NCI-H1105 treated with DMSO at 0.1 percent for 48 hours (cell line): ENCODE measurements at places on chromosomes 2 and 18.
A peak's percentile ranks its signal among the peaks of the same experiment; 100 is the strongest.

GRCh38 chr2:180682871-180683270, 297.5 kb upstream of the UBE2E3 start:
- DNase-seq = no peak

DNA sequence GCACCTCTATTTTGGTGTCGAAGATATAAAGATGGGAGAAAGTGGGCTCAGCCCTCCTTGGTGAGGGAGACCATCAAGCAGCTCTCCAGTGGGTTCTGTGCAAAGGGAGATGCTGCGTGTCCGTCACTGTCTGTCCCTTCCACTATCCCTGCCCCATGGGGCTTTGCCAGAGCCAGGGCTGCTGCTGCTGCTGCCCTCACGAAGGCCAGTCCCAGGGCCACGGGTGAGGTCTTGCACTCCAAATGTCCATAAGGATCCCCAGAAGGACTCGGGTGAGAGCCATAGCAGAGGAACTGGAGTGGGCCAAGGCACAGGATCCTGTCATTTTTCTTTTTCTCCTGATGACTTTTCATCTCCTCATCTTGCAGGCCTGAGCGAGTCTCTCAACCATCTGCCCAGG, 3.7 kb upstream of the DIPK1C start:
- no peak for DNase-seq

- no peak for DNase-seq
These were observed 98.6 kb downstream of the MSH2 start for GRCh38 chr2:47501374-47502200.

DNA sequence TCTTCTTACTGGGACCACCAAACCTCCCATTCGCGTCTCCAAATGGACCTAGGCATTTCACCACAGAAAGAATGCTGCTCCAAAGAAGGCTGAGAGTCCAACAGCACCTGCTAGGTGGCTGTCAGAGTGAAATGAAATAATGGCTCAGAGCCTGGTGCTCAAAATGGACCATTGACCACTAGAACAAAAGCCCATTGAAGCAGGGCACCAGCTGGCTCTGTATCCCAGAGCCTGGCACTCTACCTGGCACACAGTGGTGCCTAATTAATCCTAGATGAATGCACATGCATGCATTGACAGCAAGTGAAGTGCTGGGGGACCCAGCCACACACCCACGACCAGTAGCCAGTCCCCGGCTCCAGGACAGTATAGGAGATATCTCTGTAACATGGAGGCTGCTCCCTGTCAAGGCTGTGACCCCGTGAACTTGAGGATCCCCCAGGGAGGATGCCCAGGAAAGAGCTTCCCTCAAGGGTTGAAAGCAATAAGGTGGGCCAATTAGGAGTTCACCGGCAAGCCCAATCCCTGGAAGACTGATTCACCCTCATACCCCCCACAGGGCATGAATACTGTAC, 261.3 kb downstream of the TNS1 start:
- DNase-seq = no peak

GRCh38 chr2:16284941-16285625, 344.7 kb downstream of the MYCN start:
- no peak for DNase-seq

DNA sequence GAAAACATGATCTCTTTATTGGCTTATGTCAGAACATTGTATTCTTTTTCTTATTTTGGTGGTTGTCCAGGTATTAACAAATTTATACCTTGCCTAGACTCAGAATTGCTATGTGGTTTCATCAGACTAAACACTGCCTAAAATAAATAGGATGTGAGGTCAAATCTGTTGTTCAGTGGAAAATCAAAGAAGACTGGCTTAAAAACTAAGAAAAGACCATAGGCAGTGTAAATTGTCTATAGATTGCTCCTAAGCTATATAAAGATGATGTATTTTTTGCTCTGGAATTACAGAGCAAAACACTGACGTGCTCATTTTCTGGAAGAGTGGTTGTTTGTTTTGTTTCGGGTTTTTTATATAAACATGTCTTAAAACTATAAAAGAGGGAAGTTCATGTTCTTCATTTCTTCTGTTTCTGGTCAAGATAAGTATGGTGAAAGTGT, 266.0 kb downstream of the ALPK2 start:
- DNase-seq = no peak

DNA sequence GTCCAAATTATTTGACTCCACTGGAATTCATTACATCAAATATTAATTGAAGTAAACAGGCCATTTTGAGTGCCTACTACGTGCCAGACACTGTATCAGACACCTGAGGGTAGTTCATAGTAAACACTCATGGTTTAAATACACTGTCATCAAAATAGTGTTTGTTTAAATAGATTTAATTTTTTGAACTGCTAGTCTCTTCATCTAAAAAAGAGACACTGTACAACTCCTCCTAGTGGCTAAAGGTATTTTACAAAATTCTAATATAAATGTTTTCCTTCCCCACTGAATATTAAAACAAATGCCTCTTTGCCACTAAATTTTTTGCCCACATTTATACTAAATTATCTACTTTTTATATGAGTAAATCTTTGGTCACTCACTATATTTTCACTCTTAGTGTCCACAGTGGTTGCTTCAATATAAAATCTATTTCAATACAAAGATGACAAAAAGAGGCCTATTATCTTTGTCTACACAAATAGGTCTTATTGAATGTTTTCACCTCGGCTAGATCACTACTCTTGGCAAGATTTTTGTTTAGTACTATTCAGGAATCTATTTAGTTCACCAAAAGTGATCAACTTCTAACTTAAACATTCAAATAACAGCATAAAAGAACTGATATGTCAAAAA, 122.1 kb downstream of the TMEM247 start:
- DNase-seq = no peak

- no peak for DNase-seq
These were observed 900.7 kb downstream of the SOCS6 start for GRCh38 chr18:71189581-71189980.

DNA sequence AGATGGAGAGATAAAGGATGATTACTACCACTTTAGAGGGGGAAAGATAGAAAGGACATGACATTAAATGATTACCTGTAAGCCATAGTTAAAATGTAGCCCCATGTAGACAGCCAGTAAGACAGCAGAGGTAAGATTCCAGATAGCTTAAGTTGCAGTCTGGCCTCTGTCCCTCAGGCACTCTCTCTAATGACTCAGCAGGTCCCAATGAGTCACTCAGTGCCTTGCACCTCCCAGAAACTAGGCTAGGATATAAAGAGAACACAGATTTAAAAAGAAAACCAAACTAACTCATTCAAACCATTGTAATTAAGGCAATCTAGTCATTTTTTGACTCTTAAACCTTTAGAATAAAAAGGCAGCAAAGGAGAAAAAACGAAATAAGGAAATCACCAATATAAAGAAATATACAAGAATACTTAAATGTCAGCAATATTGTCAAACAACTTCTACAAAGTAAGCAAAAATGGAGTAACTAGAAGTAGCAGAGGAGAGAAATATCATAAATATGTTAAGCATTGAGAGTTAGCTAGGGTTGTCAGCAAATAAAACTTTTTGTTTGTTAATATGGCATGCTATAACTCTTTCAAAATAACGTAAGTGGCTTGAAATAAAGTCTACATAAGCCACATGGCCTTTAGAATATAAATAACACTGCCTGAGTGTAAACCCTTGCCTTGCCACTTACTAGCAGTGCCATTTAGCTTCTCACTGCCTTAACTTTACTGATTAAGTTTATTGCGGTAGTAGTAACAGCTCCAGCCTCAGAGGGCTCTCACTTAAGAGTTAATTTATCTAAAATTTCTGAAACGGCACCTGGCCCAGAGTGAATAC, 48.5 kb downstream of the SOCS6 start:
- no peak for DNase-seq

DNA sequence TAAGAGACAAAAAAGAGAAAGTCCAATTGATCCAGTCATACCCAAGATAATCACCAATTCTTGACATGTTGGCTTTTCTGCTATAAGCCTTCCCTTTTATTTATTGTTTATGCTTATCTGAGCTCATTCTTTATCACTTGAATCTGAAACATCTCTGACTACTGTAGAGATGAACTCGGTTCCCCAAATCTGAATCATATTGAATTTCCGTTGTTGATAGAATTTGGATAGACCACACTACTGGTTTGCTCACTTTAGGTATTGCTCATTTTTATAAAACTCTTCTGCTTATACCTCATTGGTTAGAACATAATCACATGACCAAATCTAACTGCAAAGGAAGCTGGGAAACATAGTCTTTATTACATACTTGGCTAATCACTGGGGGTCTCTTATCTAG, 236.9 kb downstream of the TRIB2 start:
- no peak for DNase-seq

DNA sequence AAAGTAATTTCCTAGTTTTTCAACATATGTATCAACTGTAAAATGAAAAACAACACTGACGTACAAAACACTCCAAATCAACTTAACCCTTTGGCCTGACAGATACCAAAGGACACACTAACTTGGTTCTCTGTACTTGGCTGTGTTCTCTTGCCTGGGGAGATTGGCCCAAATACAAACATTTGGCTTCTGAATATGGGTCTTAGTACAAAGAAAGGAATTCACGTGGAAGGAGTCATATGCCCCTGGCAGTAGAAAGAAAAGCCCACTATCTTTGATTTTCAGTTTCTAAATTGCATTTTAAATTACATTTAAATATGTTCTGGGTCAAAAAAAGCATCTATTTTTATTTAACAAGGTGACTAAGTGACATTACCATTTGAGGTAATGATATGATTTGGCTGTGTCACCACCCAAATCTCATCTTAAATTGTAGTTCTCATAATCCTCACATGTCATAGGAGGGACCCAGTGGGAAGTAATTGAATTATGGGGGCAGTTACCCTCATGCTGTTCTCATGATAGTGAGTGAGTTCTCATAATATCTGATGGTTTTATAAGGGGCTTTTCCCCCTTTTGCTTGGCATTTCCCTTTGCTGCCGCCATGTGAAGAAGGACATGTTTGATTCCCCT, 153.6 kb upstream of the CCDC195 start:
- DNase-seq = no peak

DNA sequence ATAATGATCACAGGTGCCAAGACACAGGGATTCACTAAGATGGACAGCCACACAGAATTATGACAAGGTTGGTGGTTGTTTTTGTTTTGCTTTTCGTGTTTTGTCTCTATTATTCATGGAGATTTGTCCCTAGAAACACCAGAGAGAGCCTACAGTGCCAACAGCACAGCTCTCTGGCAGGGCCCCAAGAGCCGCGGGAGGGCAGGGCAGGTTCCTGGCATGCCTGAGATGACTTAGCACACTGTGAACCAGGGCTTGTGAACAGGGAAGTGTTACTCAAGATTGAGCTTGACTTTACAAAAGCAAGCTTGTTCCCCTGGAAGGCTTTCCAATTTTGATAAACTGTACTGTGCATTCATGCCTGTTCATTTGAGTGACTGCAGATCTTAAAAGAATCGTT, 437.4 kb upstream of the SALL3 start:
- DNase-seq = no peak

DNA sequence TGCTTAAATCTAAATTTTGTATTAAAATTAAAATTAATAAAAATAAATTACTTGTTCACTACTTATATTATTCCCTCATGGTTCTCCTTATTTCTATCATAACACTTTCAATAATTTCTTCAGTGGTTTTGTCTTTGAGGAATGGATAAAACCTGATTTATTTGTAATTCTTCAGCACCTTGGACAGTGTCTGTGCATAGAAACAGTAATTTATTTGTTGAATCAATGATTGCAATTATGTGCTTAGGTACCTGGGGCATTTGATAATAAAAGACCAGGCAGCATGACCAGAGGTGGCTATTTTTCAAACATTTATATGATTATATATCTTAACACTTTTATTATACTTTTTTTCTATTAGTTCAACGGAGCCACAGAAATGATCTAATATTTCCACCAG, 1062.7 kb downstream of the DSC3 start:
- no peak for DNase-seq

- DNase-seq = no peak
These were observed 119.9 kb upstream of the CAB39 start for GRCh38 chr2:230592775-230593174.

DNA sequence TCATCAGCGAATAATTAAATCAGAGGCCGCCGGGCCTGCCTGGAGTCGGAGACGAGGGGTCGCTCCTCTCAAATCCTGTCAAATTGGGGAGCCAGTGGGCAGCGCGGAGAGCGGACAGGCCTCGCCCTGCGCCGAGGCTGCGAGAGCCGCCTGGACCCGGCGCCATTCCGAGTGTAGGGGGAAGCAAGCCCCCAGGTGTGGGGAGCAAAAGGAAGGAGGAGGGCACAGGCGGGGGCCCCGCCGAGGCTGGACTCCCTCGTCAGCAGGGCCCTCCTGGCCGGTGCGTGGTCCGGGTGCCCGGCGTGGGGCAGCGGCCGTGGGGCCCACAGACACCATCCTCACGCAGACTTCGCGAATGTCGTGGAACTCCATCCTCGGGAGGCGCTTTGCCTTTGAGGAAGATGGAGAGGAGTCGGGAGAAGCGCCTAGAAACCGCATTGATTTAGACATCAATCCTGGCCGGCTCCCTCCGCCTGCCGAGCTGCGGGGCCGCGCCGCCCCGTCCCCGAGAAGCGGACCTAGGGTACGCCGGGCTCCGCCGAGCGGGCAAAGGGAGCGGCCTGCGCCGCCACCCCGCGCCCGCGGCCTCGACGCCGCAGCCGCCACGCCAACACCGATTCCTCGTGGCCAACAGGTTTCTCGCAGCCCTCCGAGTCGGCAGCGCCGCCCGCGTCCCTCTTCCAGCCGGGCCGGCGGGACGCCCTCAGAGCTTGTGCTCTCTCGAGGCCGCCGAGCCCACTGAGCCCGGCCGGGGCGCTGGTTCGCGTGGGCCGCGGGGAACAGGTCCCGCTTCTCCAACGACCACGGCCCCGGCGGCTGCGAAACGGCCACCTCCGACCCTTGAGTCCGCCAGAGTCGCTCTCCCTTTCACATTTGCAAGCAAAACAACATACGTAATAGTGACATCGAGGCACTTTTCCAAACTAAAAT, 6.7 kb upstream of the ONECUT2 start:
- no peak for DNase-seq

- DNase-seq = no peak
These were observed 44.0 kb downstream of the PTRHD1 start for GRCh38 chr2:24749069-24749691.

- DNase-seq = peak; percentile 50
These were observed 1.2 kb downstream of the SEMA4C start for GRCh38 chr2:96868555-96869280.

DNA sequence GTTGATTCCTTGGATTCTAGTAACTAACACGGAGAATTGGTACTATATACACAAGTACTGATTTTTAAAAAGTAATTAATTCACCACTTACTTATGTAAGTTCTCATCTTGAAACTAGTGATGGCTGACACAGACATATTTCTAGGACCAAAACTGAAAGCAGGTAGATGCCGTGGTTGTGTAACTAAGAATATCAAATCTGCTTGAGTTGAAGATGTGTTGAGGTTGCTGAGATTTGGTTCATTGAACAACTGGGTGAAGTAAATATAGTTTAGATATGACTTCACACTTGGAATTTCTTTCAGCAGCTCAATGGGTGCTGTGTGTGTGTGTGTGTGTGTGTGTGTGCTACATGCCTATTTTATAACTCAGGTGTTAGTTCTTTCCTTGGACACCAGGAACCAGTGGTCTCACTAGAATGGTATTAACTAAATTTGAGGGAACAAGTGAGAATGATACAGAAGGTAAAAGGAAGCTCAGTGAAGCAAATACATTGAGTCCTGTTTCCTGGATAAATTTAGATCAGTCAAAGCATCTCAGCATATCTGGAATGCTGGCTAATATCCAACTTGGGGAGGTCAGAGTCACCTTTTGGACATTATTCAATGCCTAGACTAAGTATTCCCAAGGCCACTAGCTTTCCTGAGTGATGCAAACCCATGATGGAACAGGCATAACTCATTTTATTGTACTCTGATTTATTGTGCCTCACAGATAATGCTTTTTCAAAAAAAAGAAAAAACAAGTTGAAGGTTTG, 110.7 kb upstream of the ZEB2 start:
- DNase-seq = no peak

GRCh38 chr2:98546186-98546585, 62.1 kb downstream of the COA5 start:
- DNase-seq = no peak
